Activated T-cell treated with anti-CD3 and anti-CD28 coated beads, Interleukin-2, amount 50 U/mL, for 72 hours (primary cell): ENCODE measurements at places on chromosomes 7 and 10. TPM values are rescaled to one million over a fixed set of nuclear protein-coding genes. Genes with fewer than 3 reads are reported as not detected.

The TRPV6 gene
- total RNA-seq: not detected

The LRRC18 gene
- total RNA-seq: not detected

- no peaks in the 10 kb centered on the region for H3K36me3 ChIP-seq
- no peak for DNase-seq
- H3K27ac ChIP-seq: no peak overlapping the region
- peaks cover 7% of the 10 kb centered on the region for H3K27me3 ChIP-seq
- H3K4me3 ChIP-seq: no peak overlapping the region
These were observed 32.9 kb downstream of the AUTS2 start for GRCh38 chr7:69631131-69631530.

DNA sequence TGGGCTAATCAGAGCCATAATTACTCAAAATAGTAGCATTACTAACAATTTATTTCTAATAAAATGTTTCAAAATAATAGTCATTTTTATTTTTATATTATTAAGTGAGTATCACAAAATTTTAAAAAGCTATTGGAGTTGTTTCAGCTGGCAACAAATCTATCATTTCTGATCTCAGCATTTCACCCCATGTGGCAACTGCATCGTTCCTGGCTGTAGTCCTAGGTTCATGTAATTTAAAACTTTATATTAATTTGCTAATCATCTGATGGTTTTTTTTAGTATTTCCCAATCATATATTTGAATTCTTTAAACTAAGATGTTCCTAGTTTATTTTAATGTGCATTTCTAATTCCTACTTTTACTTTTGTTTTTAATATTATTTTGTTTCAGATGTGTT, 293.0 kb upstream of the AKR1E2 start:
- no peak overlapping the region for H3K27ac ChIP-seq
- H3K4me1 ChIP-seq: no peaks in the 10 kb centered on the region
- H3K27me3 ChIP-seq: peaks cover 21% of the 10 kb centered on the region
- DNase-seq: no peak
- no peak overlapping the region for H3K4me3 ChIP-seq

DNA sequence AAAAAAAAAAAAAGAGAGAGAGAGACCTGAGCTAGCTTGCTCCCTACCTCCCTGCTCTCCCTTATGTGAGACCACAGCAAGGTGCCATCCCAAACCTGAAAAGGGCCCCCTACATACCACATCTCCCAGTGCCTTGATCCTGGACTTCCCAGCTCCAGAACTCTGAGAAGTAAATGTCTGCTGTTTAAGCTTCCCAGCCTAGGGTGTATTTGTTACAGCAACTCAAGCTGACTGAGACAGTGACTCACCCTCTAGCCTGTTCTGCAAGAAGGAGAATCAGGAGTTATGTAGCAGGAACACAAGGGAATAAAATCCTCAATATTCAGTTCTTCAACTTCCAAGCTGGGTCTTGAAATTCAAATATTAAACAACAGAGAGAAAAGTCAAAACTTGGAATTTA, 52.1 kb upstream of the TMEM72 start:
- H3K27me3 ChIP-seq: peaks cover 21% of the 10 kb centered on the region
- H3K27ac ChIP-seq: no peak overlapping the region
- no peak overlapping the region for H3K4me3 ChIP-seq
- peaks cover 5% of the 10 kb centered on the region for H3K4me1 ChIP-seq

The POLR1F gene
- total RNA-seq: 22.0 TPM

- no peak overlapping the region for H3K27ac ChIP-seq
- no peak overlapping the region for H3K4me3 ChIP-seq
- DNase-seq: no peak
- peaks cover 11% of the 10 kb centered on the region for H3K4me1 ChIP-seq
These were observed 186.2 kb downstream of the ELFN1 start for GRCh38 chr7:1856161-1856887.

DNA sequence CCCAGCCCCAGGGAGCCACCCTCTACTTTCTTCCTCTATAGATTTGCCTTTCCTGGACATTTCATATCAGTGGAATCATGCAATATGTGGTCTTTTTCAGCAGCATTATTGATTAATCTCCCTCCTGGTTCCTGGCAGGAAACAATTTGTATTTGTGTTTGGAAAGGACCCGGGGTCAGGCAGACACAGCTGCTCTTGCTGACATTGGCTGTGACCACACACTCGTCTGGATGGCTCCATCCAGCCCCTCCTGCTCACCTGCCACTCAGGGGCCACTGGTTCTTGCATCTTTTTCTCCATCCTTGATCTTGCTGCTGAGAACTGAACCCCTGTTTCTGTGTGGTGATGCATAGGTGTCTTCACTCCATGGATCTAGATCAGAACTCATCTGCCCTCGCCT, 176.6 kb upstream of the MKI67 start:
- peaks cover 6% of the 10 kb centered on the region for H3K27me3 ChIP-seq
- H3K4me1 ChIP-seq: no peaks in the 10 kb centered on the region
- no peak overlapping the region for H3K4me3 ChIP-seq
- peaks cover 2% of the 10 kb centered on the region for H3K36me3 ChIP-seq
- no peak for DNase-seq

The CALHM2 gene
- 18.8 TPM for total RNA-seq

DNA sequence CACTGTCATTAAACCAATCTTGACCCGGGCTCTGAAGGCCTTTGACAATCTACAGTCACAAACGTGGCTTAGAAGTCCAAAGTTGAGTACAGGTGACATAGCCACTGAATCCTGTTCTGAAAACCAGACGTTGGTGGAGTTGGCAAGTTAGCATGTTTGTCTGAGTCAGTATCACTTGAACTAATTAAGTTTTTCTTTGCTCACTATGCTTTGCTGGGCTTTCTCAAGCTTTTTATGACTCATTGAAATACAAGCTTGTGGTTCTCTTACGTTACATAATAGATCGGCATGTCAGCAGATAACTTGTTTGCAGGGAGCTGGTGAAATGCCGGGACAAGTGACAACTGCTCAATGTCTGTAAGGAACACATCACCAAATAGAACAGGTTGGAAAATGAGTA, 53.8 kb downstream of the ARL5B start:
- no peak overlapping the region for H3K27ac ChIP-seq
- no peak overlapping the region for H3K4me3 ChIP-seq
- no peak for DNase-seq
- no peaks in the 10 kb centered on the region for H3K4me1 ChIP-seq
- H3K36me3 ChIP-seq: no peaks in the 10 kb centered on the region
